ENCODE measurements at places on chromosomes 3 and 15.

GRCh38 chr3:49556500-49557275 is 2.4 kb downstream of the BSN start:
- DNase-seq: no peak

DNA sequence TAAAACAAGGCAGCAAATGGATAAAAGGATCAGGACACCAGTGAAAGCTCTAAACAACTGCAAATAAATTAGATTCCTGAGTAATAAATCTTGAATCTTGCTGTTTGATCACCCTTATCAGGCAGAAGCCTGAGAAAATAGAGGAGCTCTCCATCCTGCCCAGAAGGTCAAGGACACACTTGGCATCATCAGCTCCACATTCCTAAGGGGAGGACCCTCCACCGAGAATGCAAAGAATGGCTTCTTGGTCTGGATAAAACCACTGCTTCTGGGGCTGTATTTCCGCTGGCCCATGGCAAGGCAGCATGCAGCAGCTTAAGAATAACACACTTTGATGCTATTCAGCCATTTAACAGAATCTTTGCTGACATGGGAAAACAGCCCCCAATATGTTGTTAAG is 108.9 kb upstream of the TSC22D2 start:
- DNase-seq: no peak

DNA sequence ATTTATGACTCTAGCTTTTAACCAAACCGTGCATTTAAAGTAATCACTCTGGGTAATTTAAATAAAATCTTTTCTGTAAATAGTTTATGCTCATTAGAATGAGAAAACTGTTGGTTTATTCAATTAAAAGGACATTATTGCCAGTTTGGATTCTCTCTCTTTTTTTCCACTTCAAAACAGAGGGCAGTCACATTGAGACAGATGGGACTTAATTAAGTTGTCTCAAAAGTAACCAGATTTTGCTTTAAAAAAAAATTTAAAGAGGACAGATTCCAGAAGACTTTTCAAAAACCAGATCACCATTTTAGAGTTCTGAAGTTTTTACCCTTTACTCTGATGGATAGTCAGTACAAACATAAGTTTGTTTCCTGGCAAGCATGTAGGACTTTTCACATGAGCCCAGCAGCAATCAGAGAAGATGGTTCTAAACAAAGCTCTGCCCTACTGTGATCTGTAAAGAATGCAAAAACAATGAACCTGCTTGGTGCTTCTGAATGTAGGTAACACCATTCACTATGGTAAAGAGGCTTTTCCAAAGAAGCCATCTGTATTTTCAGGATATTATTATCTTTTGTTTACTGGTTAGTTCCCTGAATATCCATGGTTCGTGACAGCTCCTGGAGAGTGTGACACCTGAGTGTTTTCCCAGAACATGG is 136.2 kb downstream of the LRTM1 start:
- no peak for DNase-seq

GRCh38 chr3:40329071-40329470 is 19.6 kb downstream of the EIF1B start:
- DNase-seq: no peak

DNA sequence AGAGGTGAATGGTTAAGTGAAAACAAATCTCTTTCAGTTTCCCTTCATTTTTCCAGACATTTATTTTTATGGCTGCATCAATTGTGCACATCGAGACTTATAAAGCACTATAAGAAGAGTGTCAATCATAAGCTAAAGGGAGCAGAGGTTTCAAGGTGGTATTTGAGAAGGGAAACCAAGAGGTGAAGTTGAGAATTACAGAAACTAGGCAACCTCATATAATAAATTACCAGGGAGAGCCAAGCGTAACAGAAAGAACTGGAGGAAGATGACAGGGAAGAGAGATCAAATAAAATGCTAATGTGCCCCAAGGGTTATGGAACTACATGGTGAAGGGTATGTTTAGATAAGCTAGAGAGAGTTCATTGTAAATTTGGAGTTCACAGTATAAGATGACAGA is 6.3 kb upstream of the CCDC54 start:
- no peak for DNase-seq

DNA sequence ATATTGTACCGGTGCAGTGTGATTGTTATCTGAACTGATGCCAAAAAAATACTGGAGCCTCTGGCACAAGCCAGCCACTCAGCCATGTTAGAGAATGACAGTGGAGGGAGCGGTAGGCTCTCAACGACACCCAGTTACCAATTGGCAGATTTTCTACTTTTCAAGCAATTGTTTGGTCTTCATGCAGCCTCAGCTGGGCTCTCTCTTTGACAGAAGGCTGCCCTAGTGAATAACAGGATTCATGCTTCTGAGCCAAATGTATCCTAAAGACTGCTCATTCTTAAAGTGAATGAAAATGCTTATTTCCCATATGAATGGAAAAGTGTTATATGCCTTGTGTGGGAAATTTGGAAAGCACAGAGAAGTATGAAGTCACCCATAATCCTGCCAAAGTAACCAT is 261.2 kb upstream of the TRIM42 start:
- DNase-seq: no peak

- no peak for DNase-seq
These were observed 182.4 kb downstream of the PTPRG start for GRCh38 chr3:61743686-61744242.

- no peak for DNase-seq
These were observed 40.2 kb downstream of the DOCK3 start for GRCh38 chr3:50714946-50715345.

- DNase-seq: no peak
These were observed 14.9 kb upstream of the DPH6 start for GRCh38 chr15:35560870-35561269.

- DNase-seq: no peak
These were observed 54.7 kb downstream of the CEP70 start for GRCh38 chr3:138539352-138539751.

- no peak for DNase-seq
These were observed 5.9 kb upstream of the GHSR start for GRCh38 chr3:172454180-172454579.

DNA sequence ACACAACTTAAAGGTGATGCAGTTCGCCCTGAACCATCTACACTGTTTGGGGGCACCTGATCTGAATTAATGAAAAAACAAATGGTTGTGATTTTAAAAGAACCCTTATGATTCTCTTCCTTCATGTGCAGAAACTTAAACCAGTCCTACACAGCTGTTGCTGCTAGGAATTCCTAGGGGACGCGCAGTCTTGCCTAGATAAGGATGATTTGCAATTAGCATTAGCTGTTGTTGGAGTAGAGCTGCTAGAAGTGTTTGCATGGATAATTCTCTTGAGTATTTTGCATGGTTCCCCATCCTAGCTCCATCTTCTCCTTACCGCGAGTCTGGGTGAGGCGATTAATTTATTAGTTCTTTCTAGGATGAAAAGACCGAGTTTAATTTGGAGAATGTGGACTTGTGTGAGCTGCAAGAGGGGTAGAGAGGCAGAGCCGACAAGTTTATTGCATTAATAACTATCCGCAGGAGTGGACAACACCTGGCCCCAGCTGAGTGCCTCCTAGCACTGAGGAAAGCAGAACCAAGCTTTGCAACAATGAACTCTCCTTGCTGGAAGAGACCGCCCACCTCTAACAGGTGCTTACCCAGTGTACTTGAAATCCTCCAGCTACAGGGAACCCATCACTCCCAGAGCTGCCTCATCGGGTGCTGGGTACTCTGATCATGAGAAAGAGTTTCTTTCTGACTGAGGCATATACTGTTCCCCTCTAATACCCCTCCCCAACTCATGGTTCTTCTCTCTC is 75.0 kb upstream of the WNT7A start:
- no peak for DNase-seq

GRCh38 chr3:62990704-62991413 is 115.6 kb upstream of the CADPS start:
- DNase-seq: no peak

- DNase-seq: no peak
These were observed 413.9 kb downstream of the RBMS3 start for GRCh38 chr3:29694783-29695182.

DNA sequence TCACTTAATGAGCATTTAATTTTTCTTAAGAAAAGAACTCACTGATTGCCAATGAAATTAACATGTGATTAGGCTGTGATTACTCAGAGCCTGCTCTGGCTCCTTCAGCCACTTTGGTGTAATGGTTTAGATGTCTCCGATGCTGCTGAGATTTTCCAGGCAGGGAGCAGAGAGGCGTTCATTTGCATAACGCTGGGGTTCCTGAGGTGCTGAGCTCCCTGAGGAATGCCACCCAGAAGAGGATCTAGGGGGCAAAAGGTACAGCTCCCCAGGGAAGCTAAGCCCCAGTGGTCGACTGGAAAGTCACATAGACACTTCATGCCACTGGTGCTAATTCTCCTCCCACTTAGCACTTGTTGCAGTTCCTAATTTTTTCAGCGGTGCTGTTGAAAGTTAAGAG is 119.5 kb downstream of the USP13 start:
- DNase-seq: no peak
